ENCODE measurements at places on chromosomes 2 and 18.

DNA sequence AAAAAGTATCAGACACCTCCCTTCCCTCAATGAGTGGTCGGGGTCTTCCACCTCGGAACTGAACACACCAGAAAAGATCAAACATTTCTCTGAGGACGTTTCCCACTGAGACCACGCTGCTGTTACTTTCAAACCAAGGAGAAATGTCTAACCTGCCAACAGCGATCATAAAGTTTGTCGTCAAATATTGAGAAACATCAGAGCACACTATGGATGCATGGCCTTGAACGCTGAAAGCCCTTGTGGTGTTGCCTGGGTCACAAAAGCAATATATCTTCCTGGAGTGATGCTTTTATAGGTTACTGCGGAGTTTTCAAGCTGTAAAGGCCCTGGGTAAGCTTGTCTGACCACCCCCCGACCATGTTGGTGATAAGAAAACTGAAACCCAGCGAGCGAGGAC lies 70.2 kb upstream of the ID2 start:
- no peak for ATAC-seq

DNA sequence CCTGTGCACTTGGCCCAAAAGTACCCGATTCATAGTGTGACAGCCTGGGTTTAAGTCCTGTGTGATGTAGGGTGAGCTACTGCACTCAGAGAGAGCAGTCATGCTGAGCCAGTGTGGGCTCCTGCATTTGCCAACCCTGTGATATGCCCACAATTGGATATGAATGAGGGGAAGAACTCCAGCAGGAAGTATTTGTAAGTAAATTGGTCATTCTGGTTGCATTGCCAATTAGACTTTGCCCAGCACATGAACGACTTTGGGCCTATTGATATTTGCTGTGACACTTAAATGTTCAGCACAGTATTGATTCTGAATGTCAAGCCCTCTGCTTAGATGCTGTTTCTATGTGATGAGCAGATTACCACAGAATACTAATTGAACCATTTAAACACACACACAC lies 570.9 kb downstream of the PIK3C3 start:
- ATAC-seq, result no peak

DNA sequence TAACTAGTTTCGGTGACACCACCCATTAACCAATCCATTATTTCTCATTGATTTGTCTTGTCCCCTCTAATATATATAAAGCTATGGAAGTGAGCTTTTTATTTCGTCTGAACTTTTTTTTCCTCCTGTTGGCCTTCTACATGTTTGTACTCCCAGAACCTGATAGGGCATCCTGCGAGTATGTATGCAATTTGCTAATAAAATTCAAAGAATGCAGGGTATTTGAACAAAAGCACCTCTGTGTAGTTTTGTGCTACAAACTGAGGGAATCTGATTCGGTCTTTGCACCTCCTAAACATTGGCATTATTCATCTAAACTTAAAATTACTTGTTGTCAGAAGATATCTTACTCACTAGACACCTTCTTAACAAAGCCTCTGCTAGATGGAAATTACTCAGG lies 242.9 kb upstream of the TMEFF2 start:
- no peak for ATAC-seq

DNA sequence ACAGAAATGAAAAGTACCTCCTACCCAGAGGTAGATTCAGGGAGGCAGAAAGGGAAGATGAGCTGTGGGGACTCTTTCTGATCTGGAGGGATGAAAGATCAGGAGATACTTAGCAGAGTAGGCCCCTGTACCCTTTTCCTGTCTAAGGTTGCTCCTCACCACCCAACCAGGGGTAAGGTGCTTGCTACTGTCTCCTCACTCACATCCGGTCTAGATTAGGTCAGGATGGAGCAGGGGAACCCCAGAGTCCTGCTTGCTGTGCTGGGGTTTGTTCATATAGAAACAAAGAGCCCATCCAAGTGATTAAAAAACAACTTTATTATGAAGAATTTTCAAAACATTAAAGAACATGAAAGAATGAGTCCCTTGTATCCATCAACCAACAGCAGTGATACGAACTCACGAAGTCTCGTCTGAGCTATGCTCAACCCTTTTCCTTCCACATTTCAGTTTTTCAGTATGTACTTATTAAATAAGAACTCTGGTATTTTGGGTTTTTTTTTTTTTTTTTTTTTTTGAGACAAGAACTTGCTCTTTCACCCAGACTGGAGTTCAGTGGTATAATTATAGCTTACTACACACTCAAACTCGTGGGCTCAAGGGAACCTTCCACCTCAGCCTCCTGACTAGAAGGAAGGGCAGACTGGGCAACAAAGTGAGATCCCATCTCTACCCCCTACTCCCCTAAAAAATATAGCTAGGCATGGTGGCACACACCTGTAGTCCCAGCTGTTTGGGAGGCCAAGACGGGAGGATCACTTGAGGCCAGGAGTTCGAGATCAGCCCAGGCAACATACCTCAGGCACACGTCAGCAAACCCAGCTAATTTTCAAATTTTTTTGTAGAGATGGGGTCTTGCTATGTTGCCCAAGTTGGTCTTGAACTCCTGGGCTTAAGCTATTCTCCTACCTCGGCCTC lies 28.5 kb upstream of the MCFD2 start:
- no peak for ATAC-seq

DNA sequence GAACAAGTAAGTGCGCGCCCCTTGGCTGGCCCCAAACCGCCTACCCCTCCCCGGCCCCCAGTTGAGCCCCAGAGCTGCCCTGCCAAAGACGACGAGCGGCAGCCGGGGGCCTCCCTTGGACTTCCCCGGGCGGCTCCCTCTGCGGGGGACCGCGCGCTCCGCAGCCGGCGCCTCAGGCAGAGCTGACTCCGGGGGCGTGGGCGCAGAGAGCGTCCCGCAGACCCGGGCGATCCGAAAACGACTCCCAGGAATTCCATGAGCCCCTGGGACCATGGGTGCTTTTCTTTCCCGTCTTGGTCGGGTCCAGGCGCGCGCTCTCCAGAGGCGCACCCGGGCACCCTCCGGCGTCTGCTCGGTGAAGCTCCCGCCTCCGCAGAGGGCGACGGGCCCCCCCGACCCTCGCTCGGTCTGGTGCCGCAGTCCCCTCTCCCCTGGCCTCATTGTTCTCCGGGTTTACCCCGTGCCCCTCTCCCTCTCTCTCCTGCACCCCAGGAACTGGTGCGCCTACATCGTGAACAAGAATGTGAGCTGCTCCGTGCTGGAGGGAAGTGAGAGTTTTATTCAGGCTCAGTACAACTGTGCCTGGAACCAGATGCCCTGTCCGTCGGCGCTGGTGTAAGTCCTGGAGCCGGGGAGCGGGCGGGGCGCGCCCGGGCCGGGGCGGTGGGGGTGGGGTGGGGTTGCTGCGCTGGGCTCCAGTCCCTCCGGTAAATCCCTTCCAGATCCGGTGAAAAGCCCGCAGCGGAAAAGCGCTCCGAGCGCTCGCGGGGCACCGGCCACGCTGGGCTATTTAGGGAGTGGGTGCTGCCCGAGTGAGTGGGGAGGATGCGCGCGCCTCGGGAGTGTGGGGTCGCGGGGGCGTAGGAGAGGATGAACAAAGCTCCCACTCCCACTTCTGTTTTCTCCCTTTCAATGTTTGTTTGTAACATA lies 776 bp downstream of the EMILIN2 start:
- ATAC-seq, result peak; percentile 17
